ENCODE measurements at places on chromosomes 3 and 15.

DNA sequence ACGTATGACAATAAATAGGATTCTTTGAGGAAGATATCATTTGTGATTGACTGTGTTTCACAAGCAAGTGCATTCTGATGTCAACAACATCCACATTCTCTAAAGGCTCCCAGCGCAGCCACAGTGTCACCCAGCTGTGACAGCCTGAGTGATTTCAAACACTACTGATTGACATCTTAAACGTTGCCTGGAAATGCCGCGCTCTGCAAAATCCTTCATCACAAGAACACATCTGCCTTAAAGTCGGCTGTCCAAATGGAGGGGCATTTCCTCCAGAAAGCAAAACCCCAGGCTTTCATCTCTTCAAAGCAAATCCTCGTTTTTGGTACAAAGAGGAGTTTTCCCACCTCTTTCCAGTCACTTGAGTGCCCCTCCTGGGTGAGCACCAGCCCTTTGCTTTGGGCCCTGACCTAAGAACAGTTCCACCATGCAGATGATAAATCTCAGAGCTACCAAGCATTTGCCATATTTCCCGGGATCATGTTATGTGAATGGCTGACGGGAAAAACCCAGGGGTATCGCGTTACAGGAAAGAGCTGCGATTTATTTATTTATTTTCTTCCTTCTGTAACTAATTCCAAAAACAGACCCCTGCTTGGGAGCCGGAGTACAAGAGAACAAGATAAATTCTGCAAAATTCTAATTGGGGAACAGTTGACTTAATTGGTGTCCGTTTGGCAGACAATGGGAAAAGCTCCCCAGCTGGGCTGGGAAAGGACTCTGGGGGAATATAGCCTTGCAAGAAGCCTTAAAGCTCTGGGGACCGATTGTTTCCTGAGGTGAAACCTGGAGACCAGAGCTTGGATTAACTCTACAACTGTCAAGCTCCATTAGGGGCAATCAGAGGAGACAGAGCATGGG is 703.8 kb upstream of the NR2F2 start:
- no peaks in the 10 kb centered on the region for H3K27me3 ChIP-seq
- no peaks in the 10 kb centered on the region for H3K4me1 ChIP-seq
- no peak overlapping the region for H3K27ac ChIP-seq
- H3K36me3 ChIP-seq, result no peaks in the 10 kb centered on the region

- no peaks in the 10 kb centered on the region for H3K36me3 ChIP-seq
- peak; percentile 70 for DNase-seq
- no peaks in the 10 kb centered on the region for H3K27me3 ChIP-seq
- no peak overlapping the region for H3K4me3 ChIP-seq
- peak overlapping the region; percentile 16 for H3K27ac ChIP-seq
These were observed 302.9 kb downstream of the TLE3 start for GRCh38 chr15:69794645-69795469.

GRCh38 chr3:12159227-12159601 is 502 bp upstream of the TIMP4 start:
- no peak overlapping the region for H3K27ac ChIP-seq
- H3K4me3 ChIP-seq, result no peak overlapping the region
- peaks cover 3% of the 10 kb centered on the region for H3K4me1 ChIP-seq
- no peaks in the 10 kb centered on the region for H3K36me3 ChIP-seq
- DNase-seq, result no peak
- no peaks in the 10 kb centered on the region for H3K27me3 ChIP-seq

DNA sequence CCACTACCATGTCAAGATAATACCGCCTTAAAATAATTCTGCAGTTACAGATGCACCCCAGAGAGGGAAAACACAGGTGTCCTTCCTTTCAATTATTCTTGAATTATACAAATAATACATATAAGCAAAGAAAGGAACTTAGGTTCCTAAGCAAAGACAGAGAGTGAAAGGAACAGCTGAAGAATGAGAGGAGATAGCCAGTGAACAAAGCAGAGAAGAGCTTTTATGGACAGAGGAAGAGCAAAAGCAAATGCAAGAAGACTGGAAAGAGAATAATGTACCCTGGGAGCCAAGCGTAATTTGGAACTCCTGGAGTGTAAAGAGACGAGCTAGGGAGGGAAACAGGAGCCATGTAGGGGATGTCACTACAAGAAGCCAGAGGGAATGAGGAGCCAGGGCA is 21.7 kb downstream of the GPR176 start:
- no peak for DNase-seq
- H3K4me3 ChIP-seq, result no peak overlapping the region
- no peak overlapping the region for H3K27ac ChIP-seq
- no peaks in the 10 kb centered on the region for H3K4me1 ChIP-seq
- H3K36me3 ChIP-seq, result no peaks in the 10 kb centered on the region

- H3K4me1 ChIP-seq, result peaks cover 16% of the 10 kb centered on the region
- no peaks in the 10 kb centered on the region for H3K36me3 ChIP-seq
- no peaks in the 10 kb centered on the region for H3K27me3 ChIP-seq
- peak; percentile 34 for DNase-seq
- peak overlapping the region; percentile 28 for H3K27ac ChIP-seq
These were observed 20.9 kb downstream of the KAT2B start for GRCh38 chr3:20060974-20061685.

Data from ovary (tissue), 10 donors.